ENCODE measurements at places on chromosomes 7 and 10. TPM values are rescaled to one million over a fixed set of nuclear protein-coding genes. Genes with fewer than 3 reads are reported as not detected.

PNLIPRP3 gene
- not detected for total RNA-seq

DDX50 gene
- 22.3 TPM for total RNA-seq

ACSM6 gene
- not detected for total RNA-seq

CPA5 gene
- total RNA-seq, result not detected

EPHA1 gene
- not detected for total RNA-seq

ZNF467 gene
- total RNA-seq, result 11.0 TPM

CALML5 gene
- not detected for total RNA-seq

AZGP1 gene
- total RNA-seq, result 46.5 TPM

HMX2 gene
- total RNA-seq, result not detected

FEZF1 gene
- not detected for total RNA-seq

THSD7A gene
- 0.85 TPM for total RNA-seq

CHST3 gene
- 21.3 TPM for total RNA-seq

DENND2A gene
- 10.5 TPM for total RNA-seq

CFAP46 gene
- total RNA-seq, result 0.35 TPM
